NCI-H2107 (cell line): ENCODE measurements at places on chromosomes 3 and 15.

DNA sequence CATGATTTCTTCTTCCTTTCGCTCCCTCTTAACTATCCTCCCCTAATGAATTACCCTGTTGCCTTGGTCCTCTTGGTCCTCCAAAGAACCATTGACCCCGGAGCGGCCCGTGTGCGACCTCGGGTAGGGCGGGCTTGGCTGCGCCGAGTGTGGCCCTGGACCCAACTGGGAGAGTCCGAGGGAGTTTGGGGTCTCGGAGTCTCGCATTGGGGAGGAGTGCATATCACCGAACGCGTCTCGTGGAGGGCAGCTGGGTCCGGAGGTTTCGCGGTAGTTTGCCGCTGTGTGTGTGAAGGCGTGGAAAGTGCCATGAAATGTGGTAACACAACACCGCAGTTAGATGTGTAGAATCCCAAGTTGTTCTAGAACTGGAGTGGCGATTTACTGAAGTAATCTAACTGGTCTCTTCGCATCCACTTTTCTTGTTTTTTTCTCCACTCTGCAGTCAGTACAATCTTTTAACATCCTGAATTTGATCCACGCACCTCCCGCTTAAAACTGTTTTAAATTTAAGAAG is 363 bp downstream of the GTF2E1 start:
- DNase-seq = peak; percentile 29

- DNase-seq = no peak
These were observed 30.4 kb downstream of the FSIP1 start for GRCh38 chr15:39752246-39752645.

- no peak for DNase-seq
These were observed 57.3 kb downstream of the LINGO1 start for GRCh38 chr15:77575203-77575934.

GRCh38 chr15:34078900-34079299 is 22.8 kb downstream of the EMC7 start:
- DNase-seq = no peak

DNA sequence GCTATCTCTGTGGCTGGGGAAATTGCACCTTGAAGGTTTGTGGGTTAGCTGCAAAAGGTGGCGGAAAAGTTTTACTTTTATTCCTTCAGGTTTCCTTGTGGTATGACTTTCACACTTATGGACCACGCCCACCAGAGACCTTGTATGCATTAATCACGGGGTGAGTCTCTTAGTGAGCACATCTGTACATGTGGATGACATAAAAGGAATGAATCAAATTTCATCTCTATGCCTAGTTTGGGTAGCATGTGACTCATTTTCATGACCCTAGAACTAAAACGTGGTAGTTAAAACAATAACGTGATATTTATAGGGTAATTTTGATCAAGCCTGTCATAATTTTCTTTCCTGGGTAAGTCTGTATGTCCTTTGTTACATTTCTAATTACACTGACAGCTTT is 141.7 kb downstream of the PDCD6IP start:
- DNase-seq = no peak

DNA sequence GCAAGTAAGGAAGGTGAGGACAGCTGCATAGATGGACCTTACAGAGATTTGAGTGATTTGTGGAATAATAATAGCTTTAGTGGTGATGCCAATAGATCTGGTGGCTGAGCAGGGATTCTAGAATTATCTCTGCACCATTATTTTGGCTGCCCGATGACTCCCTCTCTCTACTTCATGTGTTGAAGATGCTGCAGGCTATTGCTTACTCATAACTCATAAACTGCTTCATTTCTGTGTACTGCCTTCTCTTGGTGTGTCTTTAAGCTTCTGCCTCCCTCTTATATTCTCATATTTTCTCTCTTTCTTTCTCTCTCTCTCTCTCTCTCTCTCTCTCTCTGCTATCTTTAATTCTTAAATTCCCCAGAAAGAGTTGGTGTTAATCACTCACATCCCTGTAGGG is 256.0 kb upstream of the TRIM42 start:
- no peak for DNase-seq
